Body of pancreas (tissue), 4 donors: ENCODE measurements at places on chromosomes 16 and 17. TPM values are rescaled to one million over a fixed set of nuclear protein-coding genes. Genes with fewer than 3 reads are reported as not detected.

DNA sequence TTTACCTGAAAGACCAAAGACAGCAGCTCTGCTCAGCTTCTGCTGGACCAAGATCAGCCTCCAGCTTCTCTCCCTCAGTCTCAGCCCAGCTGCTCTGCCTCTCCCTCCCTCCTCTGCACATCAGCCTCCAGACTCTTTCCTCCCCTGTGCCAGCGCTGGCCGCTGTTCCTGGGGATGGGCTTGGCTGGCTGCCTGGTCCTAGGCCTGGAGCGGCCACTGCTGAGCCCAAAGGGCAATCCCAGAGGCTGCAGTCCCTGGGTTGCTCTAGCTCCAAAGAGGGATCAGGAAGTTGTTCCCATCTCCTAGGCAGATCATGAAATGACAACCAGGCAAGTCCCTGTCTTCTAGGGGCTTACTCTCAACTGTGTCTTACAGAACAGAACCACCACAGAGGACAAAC, 31.3 kb downstream of the DCUN1D3 start:
- peaks cover 69% of the 10 kb centered on the region for H3K4me1 ChIP-seq
- H3K27me3 ChIP-seq = no peaks in the 10 kb centered on the region
- peak; percentile 89 for DNase-seq
- H3K27ac ChIP-seq = no peak overlapping the region

- H3K4me3 ChIP-seq = no peak overlapping the region
- H3K36me3 ChIP-seq = peaks cover 11% of the 10 kb centered on the region
- DNase-seq = no peak
- H3K4me1 ChIP-seq = peaks cover 16% of the 10 kb centered on the region
- H3K27ac ChIP-seq = no peak overlapping the region
- H3K27me3 ChIP-seq = no peaks in the 10 kb centered on the region
Measured at GRCh38 chr16:83958846-83959565, 6.0 kb downstream of the OSGIN1 start.

DNA sequence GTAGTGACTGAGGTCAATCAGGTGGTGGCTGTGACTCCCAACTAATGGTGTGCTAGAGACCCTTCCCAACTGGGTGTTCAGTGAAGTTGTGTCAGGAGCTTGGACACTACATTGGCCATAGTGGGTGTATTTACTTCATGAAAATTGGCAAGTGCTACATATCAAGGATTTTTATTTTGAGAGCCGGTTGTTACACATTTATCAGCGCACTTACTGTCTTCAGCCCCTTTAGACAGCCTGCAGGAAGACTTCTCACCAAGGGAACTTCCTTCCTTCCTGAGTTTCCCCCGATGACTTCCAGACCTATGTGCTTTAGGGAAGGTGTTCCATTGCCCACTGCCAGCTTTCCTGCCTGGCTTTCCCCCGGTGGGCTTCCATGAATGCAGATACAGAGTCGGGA, 261.2 kb downstream of the CBLN1 start:
- no peaks in the 10 kb centered on the region for H3K4me1 ChIP-seq
- DNase-seq = no peak
- H3K27ac ChIP-seq = no peak overlapping the region
- H3K36me3 ChIP-seq = no peaks in the 10 kb centered on the region

GRCh38 chr16:88617268-88618031, 20.9 kb upstream of the IL17C start:
- H3K27ac ChIP-seq = peak overlapping the region; percentile 79
- H3K4me1 ChIP-seq = peaks cover 61% of the 10 kb centered on the region
- no peak overlapping the region for H3K4me3 ChIP-seq
- peaks cover 2% of the 10 kb centered on the region for H3K36me3 ChIP-seq

Gene FN3K
- 29.1 TPM for total RNA-seq

- H3K4me3 ChIP-seq = no peak overlapping the region
- no peak overlapping the region for H3K27ac ChIP-seq
- no peaks in the 10 kb centered on the region for H3K27me3 ChIP-seq
- no peak for DNase-seq
- no peaks in the 10 kb centered on the region for H3K36me3 ChIP-seq
Measured at GRCh38 chr17:66950886-66951604, 13.5 kb upstream of the CACNG4 start.

GRCh38 chr16:72615856-72616255, 432.1 kb downstream of the ZFHX3 start:
- no peak overlapping the region for H3K27ac ChIP-seq
- no peak for DNase-seq
- H3K36me3 ChIP-seq = no peaks in the 10 kb centered on the region
- no peak overlapping the region for H3K4me3 ChIP-seq

DNA sequence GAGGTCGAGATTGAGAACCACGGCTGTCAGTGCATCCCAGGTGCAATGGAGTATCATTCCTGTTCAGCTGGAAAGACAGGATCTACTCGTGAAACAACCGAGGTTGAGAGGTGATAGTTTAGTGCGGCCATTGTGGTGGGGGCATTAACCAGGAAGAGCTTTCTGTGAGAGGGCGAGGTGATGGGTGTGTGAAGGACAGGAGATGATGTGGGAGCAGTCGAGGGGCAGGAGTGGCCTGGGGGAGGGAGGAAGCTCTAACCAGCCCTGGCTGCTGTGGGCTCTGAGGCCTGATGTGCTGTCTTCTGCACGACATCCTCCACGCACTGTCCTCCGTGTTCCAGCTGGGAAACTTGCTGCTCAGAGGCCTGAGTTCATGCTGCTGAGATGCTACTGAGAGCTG, 22.0 kb downstream of the GOSR2 start:
- peaks cover 6% of the 10 kb centered on the region for H3K4me1 ChIP-seq
- H3K36me3 ChIP-seq = peaks cover 2% of the 10 kb centered on the region
- no peak overlapping the region for H3K27ac ChIP-seq
- H3K4me3 ChIP-seq = no peak overlapping the region

Gene IRF8
- total RNA-seq = 6.2 TPM

GRCh38 chr16:77500934-77501664, 66.3 kb upstream of the ADAMTS18 start:
- H3K4me3 ChIP-seq = no peak overlapping the region
- H3K27ac ChIP-seq = no peak overlapping the region
- no peaks in the 10 kb centered on the region for H3K36me3 ChIP-seq

GRCh38 chr17:42678951-42679491, 2.2 kb upstream of the PLEKHH3 start:
- DNase-seq = peak; percentile 73
- peak overlapping the region; percentile 87 for H3K27ac ChIP-seq
- no peaks in the 10 kb centered on the region for H3K27me3 ChIP-seq

Gene ALOX12B
- total RNA-seq = not detected

Gene OR3A3
- total RNA-seq = not detected

- no peak for DNase-seq
- no peaks in the 10 kb centered on the region for H3K36me3 ChIP-seq
- no peak overlapping the region for H3K27ac ChIP-seq
- H3K27me3 ChIP-seq = no peaks in the 10 kb centered on the region
- peaks cover 7% of the 10 kb centered on the region for H3K4me1 ChIP-seq
Measured at GRCh38 chr17:77341069-77341541, 200.3 kb downstream of the SEC14L1 start.

- H3K4me3 ChIP-seq = no peak overlapping the region
- no peak overlapping the region for H3K27ac ChIP-seq
- DNase-seq = no peak
Measured at GRCh38 chr17:69864462-69864861, 210.6 kb upstream of the KCNJ16 start.

- H3K27me3 ChIP-seq = no peaks in the 10 kb centered on the region
- H3K4me3 ChIP-seq = no peak overlapping the region
- H3K27ac ChIP-seq = no peak overlapping the region
- peaks cover 11% of the 10 kb centered on the region for H3K4me1 ChIP-seq
Measured at GRCh38 chr16:85187447-85187846, 75.2 kb upstream of the CIBAR2 start.

DNA sequence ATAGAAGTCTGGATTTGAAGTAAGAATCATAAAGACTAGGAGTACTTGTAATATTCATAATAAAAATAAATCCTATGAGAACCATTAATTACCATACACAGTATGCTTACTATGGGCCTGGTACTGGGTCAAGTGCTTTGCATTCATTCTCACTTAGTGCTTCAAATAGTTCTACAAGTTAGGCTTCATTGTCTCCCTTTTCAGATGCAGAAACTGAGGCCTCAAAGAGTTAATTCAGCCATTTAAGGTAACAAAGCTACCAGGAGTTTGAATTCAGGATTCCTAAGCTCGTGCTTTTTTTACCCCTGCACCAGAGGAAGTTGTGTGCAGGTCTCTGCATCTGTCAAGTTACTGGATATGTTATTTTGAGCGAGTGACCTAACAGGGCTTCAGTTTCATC, 1098.4 kb upstream of the EEF2KMT start:
- H3K27ac ChIP-seq = no peak overlapping the region
- H3K27me3 ChIP-seq = no peaks in the 10 kb centered on the region
- no peak for DNase-seq
- H3K4me3 ChIP-seq = no peak overlapping the region
- H3K36me3 ChIP-seq = no peaks in the 10 kb centered on the region

Gene MYH11
- 19.7 TPM for total RNA-seq

Gene ZNF597
- total RNA-seq = 1.3 TPM

DNA sequence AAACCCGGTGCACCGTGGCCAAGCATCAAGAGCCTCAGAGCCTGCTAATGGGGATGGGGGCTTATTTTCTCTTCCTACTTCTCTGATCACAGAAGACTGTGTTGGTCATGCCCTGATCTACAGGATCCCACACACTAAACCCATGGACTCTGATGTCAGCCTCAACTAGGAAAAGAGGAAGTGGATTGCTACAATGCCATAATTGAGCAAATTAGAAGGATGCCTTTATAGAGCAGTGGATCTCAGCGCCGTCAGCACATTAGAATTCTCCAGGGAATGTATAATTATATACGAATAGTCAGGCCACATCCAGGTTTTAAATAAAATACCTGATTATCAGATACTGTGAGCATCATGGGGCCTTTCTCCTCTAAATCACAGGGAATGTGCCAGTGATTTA, 64.8 kb downstream of the VAT1L start:
- H3K27me3 ChIP-seq = no peaks in the 10 kb centered on the region
- no peak overlapping the region for H3K27ac ChIP-seq
- no peak overlapping the region for H3K4me3 ChIP-seq

GRCh38 chr17:64448665-64449512, at the start of gene MILR1:
Gene MILR1 (plus strand): TSS chr17:64449115. CDS start chr17:64449169, 54 bp downstream.
- no peaks in the 10 kb centered on the region for H3K27me3 ChIP-seq
- DNase-seq = no peak
- H3K4me1 ChIP-seq = no peaks in the 10 kb centered on the region
- H3K36me3 ChIP-seq = no peaks in the 10 kb centered on the region
- H3K4me3 ChIP-seq = no peak within 1 kb of the TSS

Gene MYO15A
- under 0.01 TPM for total RNA-seq

- no peak overlapping the region for H3K4me3 ChIP-seq
- no peak overlapping the region for H3K27ac ChIP-seq
- H3K27me3 ChIP-seq = no peaks in the 10 kb centered on the region
- DNase-seq = no peak
- no peaks in the 10 kb centered on the region for H3K36me3 ChIP-seq
- peaks cover 34% of the 10 kb centered on the region for H3K4me1 ChIP-seq
Measured at GRCh38 chr16:81546781-81547180, 102.2 kb downstream of the CMIP start.

DNA sequence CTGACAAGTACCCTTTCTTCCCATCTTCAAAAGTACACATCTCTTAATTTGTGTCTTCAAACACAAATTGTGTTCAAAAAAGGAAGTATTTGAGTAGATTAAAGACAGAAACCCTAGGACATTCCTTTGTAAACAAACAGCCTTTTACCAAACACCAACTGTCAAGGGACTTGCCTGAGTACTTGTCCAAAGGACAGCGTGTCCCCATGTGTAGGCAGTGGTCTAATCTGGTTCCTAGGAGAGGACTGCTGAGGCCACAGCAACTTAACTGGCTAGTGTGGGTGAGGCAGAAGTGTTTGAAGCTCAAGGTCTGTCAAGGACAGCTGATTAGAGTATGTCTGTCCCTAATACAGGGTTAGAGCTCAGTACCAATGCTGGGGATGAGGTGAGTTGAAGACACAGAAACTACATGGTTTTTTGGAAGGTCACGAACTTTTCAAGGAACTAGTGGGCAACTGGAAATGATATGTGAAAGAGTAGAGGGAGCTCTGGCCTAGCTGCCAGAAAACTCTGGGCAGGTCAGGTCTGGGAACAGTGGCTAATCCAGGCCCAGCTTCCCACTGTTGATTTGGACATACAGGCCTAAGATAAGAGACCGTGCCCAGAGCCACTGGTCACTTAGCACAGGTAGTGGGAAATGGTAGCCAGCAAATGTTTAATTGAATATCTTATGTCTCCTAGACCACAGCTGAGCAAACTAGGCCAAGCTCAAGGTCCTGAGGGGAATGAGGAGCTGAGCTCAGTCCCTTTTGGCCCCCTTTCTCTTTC, 10.1 kb downstream of the HMOX2 start:
- no peak overlapping the region for H3K4me3 ChIP-seq
- DNase-seq = peak; percentile 73
- H3K4me1 ChIP-seq = peaks cover 57% of the 10 kb centered on the region
- no peaks in the 10 kb centered on the region for H3K27me3 ChIP-seq
- H3K27ac ChIP-seq = peak overlapping the region; percentile 35

- no peaks in the 10 kb centered on the region for H3K36me3 ChIP-seq
- no peak overlapping the region for H3K4me3 ChIP-seq
- peaks cover 4% of the 10 kb centered on the region for H3K4me1 ChIP-seq
- H3K27me3 ChIP-seq = no peaks in the 10 kb centered on the region
- DNase-seq = peak; percentile 71
Measured at GRCh38 chr17:43880420-43880991, 26.8 kb downstream of the MPP2 start.

DNA sequence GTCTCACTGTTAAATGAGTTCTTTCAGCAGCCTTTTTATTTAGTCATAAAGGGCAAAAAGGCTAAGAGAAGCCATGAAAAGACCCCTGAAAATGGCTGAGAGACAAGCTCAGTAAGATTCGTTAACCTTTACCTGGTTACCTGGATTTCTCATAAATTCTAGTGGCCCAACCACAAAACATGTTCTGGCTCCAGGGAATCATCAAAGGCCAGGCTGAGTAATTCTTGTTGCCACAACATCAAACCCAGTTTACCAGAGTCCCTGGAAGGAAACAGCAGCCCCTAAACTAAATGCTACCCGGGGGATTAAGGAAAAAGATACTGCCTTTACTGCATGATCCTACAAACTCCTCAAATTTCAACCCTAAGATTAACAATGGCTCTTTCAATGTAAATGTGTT, 15.8 kb downstream of the CYTH1 start:
- H3K4me3 ChIP-seq = no peak overlapping the region
- peaks cover 12% of the 10 kb centered on the region for H3K4me1 ChIP-seq
- DNase-seq = no peak
- no peaks in the 10 kb centered on the region for H3K36me3 ChIP-seq

- no peaks in the 10 kb centered on the region for H3K27me3 ChIP-seq
- no peaks in the 10 kb centered on the region for H3K4me1 ChIP-seq
- H3K27ac ChIP-seq = no peak overlapping the region
- H3K4me3 ChIP-seq = no peak overlapping the region
- DNase-seq = no peak
- no peaks in the 10 kb centered on the region for H3K36me3 ChIP-seq
Measured at GRCh38 chr17:54608634-54609155, 292.0 kb upstream of the TOM1L1 start.

- H3K36me3 ChIP-seq = no peaks in the 10 kb centered on the region
- H3K4me3 ChIP-seq = no peak overlapping the region
- peaks cover 12% of the 10 kb centered on the region for H3K4me1 ChIP-seq
- no peaks in the 10 kb centered on the region for H3K27me3 ChIP-seq
- no peak for DNase-seq
Measured at GRCh38 chr17:44389723-44390202, 314 bp upstream of the ITGA2B start.

Gene NPIPA2
- not detected for total RNA-seq

GRCh38 chr17:83146347-83146746, 66.9 kb downstream of the METRNL start:
- no peak overlapping the region for H3K27ac ChIP-seq
- DNase-seq = no peak
- no peaks in the 10 kb centered on the region for H3K27me3 ChIP-seq
- H3K4me1 ChIP-seq = no peaks in the 10 kb centered on the region
- H3K4me3 ChIP-seq = no peak overlapping the region

- H3K4me3 ChIP-seq = no peak overlapping the region
- no peak for DNase-seq
- no peak overlapping the region for H3K27ac ChIP-seq
- H3K4me1 ChIP-seq = peaks cover 24% of the 10 kb centered on the region
- no peaks in the 10 kb centered on the region for H3K27me3 ChIP-seq
Measured at GRCh38 chr16:23466162-23466885, 13.3 kb upstream of the COG7 start.
